ENCODE measurements at places on chromosomes 3 and 15. TPM values are rescaled to one million over a fixed set of nuclear protein-coding genes. Genes with fewer than 3 reads are reported as not detected.

The LRRC31 gene
- not detected for total RNA-seq

DNA sequence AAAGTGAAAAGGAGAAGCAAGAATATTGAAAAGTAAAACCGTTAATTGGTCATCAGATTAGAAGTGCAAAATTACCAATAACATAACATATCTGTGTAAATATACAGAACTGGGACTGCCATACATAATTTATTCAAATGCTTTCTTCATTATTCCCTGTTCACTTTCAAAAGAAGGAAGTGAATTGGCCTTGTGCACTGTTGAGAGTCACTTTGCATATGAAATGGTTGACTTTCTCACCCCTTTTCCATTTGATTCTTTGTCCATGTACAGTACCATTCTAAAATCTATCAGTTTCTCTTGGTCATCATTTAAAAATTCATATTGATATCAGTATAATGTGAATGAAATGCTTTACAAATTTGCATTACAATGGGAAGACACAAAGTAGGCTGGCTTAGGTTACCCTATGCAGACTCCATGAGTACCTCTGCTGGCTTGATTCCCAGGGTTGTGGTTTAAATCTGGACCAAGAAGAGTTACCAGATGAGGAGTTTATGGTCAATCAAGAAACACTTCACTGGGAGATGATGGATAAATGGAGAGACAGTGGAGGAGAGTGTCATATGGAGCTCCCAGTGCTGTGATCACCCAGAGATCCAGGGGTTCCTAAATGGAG, 210.9 kb upstream of the TOPAZ1 start:
- H3K27me3 ChIP-seq = no peaks in the 10 kb centered on the region
- no peak for DNase-seq
- H3K4me3 ChIP-seq = no peak overlapping the region
- H3K36me3 ChIP-seq = no peaks in the 10 kb centered on the region
- H3K27ac ChIP-seq = no peak overlapping the region
- no peaks in the 10 kb centered on the region for H3K4me1 ChIP-seq

DNA sequence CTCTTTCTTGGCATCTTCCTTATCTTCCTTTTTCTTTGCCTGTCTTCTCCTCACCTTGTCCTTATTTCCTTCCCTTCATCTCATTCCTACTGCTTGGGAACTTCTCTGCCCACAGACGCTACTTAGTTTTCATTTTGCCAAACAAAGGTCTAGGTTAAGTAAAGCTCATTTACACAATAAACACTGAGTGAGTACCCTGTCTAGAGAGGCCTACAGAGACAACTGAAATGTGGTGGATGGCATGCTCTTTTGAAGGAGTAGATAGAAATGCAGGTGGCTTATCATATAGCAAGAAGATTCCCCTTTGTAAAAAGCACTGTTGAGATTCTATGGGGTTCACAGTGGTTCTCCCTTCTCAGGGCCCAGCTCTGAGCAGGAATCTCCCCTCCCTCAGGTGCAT, 319.0 kb downstream of the CNTN3 start:
- no peaks in the 10 kb centered on the region for H3K4me1 ChIP-seq
- no peak for DNase-seq
- H3K27ac ChIP-seq = no peak overlapping the region
- peaks cover 5% of the 10 kb centered on the region for H3K36me3 ChIP-seq

- H3K4me3 ChIP-seq = no peak overlapping the region
- H3K27me3 ChIP-seq = no peaks in the 10 kb centered on the region
- no peak overlapping the region for H3K27ac ChIP-seq
- no peak for DNase-seq
These were observed 23.6 kb downstream of the C3orf33 start for GRCh38 chr3:155782390-155782953.

DNA sequence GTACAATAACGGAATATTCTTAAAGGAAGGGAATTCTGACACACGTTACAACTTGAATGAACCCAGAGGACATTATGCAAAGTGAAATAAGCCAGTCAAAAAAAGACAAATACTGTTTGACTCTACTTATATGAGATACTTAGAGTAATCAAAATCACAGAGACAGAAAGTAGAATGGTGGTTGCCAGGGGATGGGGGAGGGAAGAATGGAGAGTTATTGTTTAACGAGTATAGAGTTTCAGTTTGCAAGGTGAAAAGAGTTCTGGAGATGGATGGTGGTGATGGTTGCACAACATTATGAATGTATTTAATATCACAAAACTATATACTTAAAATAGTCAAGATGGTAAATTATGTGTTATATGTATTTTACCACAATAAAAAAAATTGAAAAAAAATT, 112.9 kb upstream of the ARHGEF3 start:
- no peak for DNase-seq
- no peak overlapping the region for H3K27ac ChIP-seq
- no peaks in the 10 kb centered on the region for H3K27me3 ChIP-seq

All from thoracic aorta (tissue), 2 donors.